CD4-positive, alpha-beta T cell treated with Interleukin-15 for 4 hours (primary cell): ENCODE measurements at places on chromosomes 6 and 20.

DNA sequence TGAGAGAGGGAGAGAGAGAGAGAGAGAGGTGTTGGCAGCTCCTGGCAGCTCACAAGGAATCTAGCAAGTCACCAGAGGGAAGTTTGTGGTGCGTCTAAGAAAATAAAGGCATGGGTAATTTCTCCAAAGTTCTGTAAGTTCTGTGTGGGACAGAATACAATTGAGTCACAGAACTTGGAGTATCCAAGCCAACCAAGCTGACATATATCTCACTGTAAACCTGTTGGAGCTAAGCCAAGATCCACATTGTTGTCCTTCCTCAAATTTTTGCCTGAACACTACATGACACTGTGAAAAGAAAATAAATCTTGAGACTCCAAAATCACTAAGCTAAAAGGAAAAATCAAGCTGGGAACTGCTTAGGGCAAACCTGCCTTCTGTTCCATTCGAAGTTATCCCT lies 436.7 kb downstream of the MEI4 start:
- DNase-seq: no peak

- no peak for DNase-seq
Measured at GRCh38 chr6:85058806-85059205, 294.4 kb upstream of the TBX18 start.

DNA sequence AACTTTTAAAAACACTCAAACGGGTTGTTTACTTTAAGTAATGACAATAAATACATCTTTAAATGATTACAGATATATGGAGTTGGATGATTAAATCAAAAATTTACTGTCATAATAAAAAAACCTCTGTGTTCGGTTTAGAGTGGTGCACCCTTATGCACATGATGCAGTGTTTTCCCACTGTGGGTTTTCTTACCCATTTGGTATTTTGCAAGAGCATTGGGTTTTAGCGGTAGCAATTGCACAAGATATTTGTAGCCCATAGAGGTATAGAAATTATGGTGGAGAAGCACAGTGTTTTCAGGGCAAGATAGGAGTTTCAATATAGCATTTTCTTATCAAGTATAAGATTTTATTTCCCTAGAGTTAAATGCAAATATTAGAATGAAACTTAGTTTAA lies 410.8 kb upstream of the PLCB4 start:
- DNase-seq: no peak

- DNase-seq: no peak
Measured at GRCh38 chr6:158417760-158418098, 105.5 kb downstream of the TULP4 start.

DNA sequence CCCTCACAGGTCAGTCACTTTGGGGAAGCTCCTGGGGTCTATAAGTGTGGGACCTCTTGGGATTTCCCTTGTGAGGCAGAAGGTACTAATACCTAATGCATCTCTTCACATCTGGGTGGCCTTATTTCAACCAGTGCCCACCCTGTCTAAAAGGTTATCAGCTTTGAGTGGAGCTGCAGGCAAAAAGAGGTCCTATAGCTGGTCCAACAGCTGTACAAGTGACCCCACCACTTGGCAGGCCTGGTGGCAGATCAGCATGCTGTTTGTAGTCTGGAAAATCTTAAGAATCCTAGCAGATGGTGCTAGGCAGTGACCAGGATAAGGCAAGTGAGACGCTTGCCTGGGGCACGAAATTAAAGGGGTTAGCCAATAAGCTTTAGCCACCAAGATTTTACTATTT lies 51.6 kb upstream of the GTSF1L start:
- no peak for DNase-seq

- DNase-seq: no peak
Measured at GRCh38 chr20:59320854-59321647, 20.6 kb downstream of the EDN3 start.

GRCh38 chr20:33606118-33606771 lies 55.9 kb upstream of the C20orf144 start:
- DNase-seq: no peak

GRCh38 chr6:144178323-144178722 lies 28.0 kb downstream of the STX11 start:
- DNase-seq: no peak
